ENCODE measurements at places on chromosomes 6 and 20. TPM values are rescaled to one million over a fixed set of nuclear protein-coding genes. Genes with fewer than 3 reads are reported as not detected.

GRCh38 chr6:25127076-25127837 lies 151.9 kb upstream of the CARMIL1 start:
- DNase-seq: no peak

DNA sequence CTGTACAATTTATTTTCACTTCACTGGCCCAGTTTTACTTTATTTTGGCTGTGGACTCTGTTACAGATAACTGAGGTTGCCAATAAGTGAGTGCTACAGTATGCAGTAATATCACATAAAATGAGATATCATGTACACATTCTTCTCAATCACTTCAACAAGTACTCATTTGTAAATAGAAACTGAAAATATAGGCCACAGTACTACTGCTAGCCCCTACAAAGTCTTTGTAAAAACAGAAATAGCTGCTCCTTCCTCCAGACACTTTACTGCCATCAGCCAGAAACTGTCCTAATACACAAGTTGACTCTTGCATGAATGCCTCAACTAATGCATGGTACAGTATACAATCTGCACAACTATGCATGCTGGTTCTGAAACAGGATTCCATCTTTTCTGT lies 9.2 kb downstream of the DTNBP1 start:
- DNase-seq: no peak

DNA sequence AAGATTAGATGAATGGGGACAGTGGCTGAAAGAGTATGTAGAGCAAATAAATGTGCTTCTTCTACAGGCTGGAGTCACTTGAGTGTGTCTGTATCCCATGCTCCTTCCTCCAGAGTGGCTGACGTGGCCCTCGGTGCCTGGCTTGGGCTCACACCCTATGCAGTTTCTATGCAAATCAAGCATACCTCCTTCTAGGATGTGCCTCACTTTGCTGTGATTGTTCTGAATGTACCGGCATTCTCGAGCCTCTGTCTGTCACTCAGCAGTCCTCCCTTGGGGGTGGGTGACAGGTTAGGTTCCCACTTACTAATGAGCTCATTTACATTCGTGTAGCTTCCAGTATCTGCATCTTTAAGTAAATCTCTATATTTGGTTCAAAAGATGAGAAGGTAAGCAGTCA lies 55.1 kb upstream of the HDDC2 start:
- DNase-seq: no peak

Gene MYT1
- polyA plus RNA-seq: 0.06 TPM

GRCh38 chr6:14925699-14926026 lies 320.2 kb upstream of the JARID2 start:
- DNase-seq: no peak

GRCh38 chr20:44730441-44730840 lies 15.2 kb upstream of the KCNK15 start:
- peak; percentile 45 for DNase-seq

DNA sequence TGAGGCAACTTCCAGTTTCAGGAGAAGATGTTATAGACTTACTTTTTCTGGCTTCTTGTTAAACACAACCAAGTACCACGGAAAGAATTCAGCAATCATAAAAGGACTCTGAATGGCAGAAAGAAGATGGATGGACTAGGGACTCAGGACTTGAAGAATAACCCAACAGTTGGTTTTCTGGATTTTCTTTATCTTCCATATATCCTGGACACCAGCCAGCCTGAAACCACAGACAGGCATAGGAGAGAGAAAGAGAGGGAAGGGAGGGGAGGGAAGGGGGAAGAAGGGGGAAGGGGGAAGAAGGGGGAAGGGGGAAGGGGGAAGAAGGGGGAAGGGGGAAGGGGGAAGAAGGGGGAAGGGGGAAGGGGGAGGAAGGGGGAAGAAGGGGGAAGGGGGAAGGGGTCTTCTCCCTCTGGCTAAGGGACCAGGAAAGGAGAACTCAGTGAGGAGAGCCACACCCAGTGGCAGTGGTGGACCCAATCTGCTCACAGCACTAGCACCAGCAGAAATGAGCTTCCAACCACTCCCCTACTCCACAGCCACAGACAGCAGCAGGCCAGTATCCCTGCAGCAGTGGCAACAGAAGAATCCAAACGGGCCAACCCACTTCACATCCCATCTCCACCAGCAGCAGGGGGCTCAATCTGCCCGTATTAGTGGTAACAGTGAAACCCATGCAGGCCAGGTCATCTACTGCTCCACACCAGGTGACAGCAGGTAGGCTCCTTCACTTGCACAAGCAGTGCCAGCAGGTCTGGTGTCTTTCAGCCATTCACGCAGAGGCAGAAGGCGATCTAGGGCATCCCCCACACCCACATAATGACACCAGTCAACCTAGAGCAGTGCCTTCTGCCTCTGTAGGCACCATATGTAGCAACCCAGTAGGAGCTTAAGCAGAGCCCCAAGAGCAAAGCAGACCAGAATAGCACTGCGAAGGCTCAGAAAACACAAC lies 78.6 kb downstream of the TRMT6 start:
- DNase-seq: no peak

DNA sequence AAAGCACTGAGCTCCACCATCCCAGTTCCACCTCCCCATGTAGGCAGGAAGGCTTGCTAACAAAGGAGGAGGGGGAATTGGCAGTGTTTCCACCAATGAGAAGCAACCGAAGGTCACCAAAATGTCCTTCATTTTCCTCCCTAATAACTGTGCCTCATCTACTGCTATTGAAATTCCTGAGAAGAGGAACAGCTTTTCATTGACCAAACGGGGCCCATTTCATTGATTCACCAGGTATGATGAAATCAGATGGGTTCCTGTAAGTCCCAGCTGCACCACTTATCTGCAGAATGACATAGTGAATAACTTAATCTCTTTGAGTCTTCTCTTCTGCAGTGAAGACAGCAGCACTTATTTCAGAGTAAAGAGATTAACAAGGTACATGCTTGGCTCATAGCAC lies 17.3 kb downstream of the TREM1 start:
- no peak for DNase-seq

DNA sequence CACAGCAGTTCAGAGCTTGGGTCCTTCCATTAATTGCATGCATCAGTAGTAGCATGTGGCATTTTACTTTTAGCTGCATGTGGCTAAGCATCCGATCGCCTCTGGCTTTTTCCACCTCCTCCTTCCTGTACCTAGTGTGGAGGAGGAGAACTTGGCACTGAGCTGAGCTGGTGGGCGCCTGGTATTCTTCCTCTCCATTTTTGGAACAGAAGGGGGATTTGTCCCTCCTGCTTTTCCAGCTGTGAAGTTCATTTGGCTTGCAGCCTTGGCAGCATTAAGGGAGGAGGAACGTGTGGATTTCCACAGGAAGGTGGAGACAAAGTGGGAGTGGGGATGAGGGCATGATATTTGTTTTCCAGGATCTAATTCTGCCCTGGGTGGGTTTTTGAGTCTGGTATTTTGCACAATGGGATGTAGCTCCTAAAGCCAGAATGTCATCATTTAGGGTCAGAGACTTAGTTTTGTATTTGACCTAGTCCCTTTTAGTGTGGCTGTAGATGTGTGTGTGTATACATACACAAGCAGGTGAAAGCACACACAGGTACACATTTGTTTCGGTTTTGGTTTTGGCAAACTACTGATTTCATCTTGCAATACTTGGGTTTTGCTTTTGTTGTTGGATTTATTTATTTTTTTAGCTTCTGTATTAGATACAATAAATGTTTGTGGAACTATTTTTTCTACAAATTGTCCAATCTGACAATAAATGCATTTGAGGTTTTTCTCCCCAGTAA lies 90.0 kb downstream of the SASH1 start:
- DNase-seq: no peak

DNA sequence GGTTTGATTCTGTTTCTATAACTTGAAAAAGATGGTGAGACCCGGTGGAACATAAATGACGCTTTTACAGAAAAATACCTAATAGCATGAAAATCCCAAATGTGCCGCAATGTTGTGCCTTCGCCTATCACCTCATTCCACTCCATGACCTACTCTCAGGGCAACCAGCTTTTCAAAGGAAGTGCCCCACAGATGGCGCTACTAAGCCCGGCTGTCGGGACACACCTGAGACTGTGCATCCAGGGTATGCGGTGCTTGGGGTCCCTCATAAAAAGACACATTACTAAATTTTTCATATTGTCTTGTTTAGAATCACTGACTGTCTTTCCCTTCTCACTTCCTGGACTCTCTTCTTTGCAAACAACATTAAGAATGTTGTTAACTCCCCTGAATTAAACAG lies 145.5 kb upstream of the RPS6KA2 start:
- DNase-seq: no peak

DNA sequence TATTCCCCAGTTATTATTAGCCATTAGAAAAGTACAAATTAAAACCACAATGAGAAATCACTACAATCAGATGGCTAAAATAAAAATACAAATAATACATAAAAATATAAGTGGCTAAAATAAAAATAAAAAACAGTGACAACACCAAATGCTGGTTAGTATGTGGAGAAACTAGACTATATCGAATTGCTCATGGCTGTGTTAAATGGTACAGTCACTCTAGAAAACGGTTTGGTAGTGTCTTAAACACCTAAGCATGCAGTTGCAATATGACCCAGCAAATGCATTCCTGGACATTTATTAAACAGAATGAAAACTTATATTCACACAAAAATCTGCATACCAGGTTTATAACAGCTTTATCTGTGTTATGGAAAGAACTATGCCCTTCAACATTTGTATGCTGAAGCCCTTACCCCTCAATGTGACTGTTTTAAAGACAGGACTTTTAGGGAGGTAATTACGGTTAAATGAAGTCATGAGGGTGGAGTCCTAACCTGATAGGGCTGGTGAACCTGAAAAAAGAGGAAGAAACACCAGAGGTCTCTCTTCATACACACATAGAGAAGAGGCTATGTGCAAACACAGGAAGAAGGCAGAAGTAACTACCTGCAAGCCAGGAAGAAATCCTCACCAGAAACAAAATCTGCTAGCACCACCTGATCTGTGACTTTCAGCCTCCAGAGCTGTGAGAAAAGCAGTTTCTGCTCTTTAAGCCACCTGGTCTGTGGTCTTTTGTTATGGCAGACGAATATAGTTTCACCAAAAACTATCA lies 84.9 kb downstream of the ASCC3 start:
- no peak for DNase-seq

GRCh38 chr6:13146442-13146841 lies 181.9 kb downstream of the TBC1D7 start:
- no peak for DNase-seq

- no peak for DNase-seq
These were observed at the start of gene TREM2 for GRCh38 chr6:41162687-41163418. TREM2 (minus strand) TSS chr6:41163116; CDS start chr6:41163082, 34 bp downstream.

Gene PHF10
- polyA plus RNA-seq: 32.9 TPM

DNA sequence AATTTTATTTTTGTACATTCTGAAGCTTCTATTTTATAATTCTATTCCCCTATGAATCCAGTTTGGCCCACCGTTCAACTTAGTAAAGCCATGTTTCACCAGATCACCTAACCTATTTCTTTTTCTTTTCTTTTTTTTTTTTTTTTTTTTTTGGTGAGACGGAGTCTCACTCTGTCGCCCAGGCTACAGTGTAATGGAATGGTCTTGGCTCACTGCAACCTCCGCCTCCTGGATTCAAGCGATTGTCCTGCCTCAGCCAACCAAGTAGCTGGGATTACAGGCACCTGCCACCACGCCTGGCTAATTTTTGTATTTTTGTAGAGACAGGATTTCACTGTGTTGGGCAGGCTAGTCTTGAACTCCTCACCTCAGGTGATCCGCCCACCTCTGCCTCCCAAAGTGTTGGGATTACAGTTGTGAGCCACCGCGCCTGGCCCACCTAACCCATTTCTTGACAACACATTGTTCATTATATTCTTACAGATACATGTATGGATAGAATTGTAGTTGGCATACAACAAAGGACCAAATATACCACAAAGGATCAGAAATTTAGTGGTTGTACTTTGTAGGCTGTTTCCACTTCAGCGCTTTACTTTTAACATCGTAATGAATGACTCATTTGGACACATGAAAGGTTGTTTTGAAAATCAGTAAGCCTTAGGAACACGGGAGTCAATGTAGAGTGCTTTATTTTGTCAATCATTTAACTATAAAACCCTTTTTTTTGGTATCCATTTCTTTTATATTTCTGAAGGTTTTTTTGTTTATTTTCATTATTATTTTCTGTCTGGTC lies 63.2 kb downstream of the GJA1 start:
- DNase-seq: no peak

Gene SLC22A7
- 40.1 TPM for polyA plus RNA-seq

GRCh38 chr20:38863024-38863851 lies 57.7 kb downstream of the PPP1R16B start:
- no peak for DNase-seq

GRCh38 chr6:166562726-166563125 lies 23.8 kb downstream of the RAMACL start:
- DNase-seq: no peak

DNA sequence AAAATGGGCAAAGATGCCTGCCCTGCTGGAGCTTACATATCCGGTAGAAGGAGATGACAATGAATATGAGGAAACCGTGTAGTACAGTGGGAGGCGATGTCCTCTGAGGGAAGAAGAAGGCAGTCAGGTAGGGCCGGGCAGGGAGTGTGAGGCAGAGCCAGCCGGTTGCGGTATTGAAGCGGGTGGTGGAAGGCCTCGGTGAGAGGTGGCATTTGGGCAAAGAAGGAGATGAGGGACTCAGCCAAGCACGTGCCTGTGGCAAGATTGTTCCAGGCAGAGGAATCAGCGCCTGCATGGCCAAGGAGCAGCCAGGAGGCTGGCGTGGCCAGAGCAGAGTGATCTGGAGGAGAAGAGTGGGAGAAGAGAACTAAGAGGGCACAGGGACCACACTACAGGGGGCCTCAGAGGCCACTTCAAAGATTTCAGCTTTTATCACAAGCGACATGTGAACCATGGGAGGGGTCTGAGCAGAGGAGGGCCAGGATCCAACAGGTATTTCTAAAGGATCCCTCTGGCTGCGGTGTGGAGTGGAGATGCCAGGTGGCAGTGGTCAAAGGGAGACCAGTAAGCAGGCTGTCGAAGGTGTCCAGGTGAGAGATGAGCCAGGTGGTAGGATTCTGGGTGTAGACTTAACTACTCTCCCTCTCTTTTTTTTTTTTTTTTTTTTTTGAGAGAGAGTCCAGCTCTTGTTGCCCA lies 13.8 kb downstream of the MDFI start:
- no peak for DNase-seq
